Glutamatergic neuron (in vitro differentiated cells): ENCODE measurements at places on chromosomes 6 and 20.
A peak's percentile ranks its signal among the peaks of the same experiment; 100 is the strongest.

GRCh38 chr6:140018588-140018987 lies 644.1 kb upstream of the CITED2 start:
- no peak for DNase-seq

DNA sequence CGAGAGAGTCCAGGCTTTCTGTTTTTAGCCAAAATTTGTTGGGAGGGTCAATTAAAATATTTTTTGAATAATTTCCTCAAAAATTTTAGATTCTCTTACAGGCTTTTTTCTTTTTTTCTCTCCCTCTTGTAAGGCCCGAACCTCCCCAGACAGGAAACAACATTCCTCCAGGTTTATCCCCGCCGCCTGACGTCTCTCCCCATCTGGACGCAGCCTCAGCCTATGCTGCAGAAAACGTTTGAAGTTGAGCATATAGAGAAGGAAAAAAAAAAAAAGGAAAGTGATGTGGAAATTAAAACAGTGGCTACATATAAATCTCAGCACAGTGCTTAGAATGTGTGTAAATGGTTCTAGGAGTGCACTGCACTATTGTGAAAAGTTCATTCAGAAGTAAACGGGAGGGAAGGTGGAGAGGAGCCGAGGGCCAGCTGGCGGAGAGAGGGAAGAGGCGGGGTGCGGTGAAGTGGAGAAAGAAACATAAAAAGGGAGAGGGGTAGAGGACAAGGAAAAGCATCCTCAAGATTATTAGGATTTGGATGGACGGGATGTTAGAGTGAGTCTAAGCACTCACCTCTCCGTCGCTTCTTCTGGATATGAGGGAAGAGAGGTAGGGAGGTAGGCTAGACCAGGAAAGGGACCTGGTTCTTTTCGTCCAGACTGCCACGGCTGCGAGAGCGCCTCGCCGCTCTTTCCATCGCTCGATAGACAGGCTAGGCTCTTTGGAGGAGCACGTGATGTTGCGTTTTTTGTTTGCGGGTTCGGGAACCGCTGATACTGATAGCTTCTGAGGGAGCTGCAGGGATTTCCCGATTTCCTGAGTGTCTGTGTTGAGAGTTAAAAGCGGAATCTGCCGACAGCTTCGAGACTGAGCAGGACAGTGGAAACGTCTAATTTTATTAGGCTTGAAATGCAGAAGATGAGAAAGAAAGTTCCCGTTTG lies 98.7 kb downstream of the TRIM27 start:
- no peak for DNase-seq

DNA sequence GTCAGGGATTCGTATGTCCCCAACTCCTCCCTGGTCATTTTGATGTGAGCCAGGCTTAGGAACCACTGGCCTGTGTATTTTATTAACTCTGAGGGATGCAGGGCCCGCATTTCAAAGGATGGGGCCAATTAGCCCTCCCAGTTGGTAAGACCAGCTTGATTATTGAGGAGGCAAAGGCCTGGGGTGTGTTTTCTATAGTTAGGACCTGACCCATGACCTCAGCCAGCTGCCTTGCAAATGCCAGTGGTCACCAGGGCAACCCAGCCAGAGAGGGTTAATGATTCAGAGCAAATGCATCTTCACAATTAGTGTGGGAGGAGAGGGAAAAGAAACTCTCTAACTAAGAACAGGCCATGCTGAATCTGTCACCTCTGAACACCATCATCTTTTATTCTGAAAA lies 835.4 kb downstream of the MAFB start:
- DNase-seq = peak; percentile 29

DNA sequence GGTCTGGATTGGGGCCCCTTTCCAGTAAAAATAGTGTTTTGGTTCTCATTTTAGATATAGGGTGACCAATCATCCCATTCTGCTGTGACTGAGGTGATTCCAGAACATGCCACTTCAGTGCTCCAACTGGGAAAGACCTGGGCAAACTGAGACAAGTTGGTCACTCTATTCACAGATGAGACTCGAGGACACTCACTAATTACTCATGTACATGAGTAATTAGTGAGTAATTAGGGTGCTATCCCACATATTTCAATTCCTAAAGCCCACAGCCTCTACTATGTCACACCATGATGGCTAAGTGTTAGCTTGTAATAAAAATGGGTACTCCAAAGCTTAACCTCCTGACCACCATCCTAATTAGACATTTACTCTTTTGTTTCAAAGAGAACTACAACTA lies 86.0 kb downstream of the CBLN4 start:
- no peak for DNase-seq

GRCh38 chr20:34979366-34980153 lies 23.9 kb downstream of the MYH7B start:
- no peak for DNase-seq

GRCh38 chr6:33935439-33936080 lies 131.8 kb upstream of the MLN start:
- DNase-seq = peak; percentile 75

DNA sequence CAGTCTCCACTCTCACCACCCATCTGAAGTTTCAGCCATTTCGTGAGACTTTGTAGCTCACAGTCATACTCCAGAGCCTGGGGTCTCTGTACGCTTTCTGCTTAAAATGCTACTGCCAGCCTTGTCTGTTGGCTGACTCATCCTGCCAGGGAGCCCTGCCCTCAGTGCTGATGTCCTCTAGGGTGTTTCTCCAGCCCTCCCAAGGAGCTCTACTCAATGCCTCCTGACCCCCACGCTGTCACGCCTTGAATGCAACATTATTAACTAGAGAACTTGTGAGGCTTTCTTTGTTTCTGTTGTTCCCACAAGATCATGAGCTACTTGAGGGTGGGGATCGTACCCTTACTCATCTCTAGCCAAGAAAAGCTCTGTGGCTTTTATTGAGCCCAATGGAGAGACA lies 20.1 kb downstream of the KIF16B start:
- DNase-seq = no peak

DNA sequence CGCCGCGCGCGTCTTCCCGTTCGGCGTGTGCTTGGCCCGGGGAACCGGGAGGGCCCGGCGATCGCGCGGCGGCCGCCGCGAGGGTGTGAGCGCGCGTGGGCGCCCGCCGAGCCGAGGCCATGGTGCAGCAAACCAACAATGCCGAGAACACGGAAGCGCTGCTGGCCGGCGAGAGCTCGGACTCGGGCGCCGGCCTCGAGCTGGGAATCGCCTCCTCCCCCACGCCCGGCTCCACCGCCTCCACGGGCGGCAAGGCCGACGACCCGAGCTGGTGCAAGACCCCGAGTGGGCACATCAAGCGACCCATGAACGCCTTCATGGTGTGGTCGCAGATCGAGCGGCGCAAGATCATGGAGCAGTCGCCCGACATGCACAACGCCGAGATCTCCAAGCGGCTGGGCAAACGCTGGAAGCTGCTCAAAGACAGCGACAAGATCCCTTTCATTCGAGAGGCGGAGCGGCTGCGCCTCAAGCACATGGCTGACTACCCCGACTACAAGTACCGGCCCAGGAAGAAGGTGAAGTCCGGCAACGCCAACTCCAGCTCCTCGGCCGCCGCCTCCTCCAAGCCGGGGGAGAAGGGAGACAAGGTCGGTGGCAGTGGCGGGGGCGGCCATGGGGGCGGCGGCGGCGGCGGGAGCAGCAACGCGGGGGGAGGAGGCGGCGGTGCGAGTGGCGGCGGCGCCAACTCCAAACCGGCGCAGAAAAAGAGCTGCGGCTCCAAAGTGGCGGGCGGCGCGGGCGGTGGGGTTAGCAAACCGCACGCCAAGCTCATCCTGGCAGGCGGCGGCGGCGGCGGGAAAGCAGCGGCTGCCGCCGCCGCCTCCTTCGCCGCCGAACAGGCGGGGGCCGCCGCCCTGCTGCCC lies 1.1 kb downstream of the SOX4 start:
- DNase-seq = peak; percentile 30

DNA sequence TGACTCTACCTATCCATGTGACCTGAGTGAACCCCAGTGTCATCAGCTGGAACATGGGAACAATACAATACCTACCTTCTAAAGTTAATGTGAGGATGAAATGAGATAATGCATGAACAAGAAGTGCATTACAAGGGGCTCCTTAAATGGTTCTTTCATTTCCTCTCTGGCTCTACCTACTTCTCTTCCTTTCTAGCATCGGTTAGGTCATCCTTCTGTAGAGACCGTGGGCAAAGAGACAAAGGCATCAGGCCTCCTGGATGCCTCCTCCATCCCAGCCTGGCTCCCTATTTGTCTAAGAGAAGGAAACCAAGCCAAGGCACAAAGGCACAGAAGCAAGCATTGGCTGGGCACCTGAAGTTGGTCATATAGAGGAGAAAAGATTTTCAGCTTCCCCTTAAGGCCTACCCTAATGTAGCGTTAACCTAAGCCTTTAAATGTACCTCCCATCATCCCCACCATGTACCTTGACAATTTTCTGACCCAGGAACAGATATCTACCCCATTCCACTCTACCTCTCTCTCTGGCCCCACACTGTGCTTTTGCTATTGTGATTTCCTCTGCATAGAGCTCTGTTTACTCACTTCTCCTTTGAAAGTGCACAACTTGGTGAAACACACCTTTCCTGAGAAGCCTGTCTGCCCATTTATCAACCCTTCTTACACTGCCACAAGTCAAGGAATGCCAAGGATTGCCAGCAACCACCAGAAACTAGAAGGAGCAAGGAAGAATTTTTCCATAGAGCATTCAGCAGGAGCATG lies 86.6 kb downstream of the GCLC start:
- DNase-seq = no peak

- DNase-seq = no peak
Observed at GRCh38 chr20:63261795-63262528, 7.7 kb upstream of the NKAIN4 start.

DNA sequence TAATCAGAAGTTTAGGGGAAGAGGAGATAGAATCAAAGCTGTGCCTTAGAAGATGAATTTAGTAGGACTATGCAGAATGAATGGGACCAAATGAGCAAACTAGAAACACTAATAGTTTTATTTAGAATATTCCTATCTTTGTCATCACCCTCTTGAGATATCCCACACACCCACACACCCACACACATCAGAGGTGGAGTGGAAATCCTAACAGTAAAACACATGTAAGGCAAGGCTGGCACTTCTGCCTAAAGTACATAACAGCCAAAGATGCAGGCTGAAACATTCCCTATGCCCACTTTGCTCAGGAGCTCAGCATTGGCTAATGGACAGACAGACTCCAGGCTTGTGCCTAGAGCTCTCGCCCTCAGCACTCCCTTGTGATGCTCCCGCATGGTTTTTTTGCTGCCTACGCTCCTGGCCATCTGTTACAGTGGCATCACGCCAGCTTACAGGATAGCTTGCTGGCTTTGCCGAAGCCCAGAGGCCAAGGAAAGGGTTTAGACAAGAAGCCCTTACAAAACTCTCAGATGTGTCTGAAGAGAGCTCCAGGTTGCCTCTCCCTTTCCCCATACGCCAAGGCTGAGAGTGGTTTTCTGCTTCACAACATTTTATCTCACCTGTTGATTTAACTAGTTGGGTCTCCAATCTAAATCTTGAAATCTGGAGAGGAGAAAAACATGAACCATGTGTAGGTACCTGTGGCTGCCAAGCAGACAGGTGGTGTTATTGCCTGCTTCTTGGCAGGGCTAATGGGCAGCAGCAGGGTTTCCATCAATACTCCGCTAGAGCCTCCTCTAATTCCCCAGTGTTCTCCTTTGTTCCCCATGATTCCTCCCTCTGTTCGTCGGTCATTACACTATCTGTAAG lies 282.6 kb upstream of the ID4 start:
- DNase-seq = no peak

DNA sequence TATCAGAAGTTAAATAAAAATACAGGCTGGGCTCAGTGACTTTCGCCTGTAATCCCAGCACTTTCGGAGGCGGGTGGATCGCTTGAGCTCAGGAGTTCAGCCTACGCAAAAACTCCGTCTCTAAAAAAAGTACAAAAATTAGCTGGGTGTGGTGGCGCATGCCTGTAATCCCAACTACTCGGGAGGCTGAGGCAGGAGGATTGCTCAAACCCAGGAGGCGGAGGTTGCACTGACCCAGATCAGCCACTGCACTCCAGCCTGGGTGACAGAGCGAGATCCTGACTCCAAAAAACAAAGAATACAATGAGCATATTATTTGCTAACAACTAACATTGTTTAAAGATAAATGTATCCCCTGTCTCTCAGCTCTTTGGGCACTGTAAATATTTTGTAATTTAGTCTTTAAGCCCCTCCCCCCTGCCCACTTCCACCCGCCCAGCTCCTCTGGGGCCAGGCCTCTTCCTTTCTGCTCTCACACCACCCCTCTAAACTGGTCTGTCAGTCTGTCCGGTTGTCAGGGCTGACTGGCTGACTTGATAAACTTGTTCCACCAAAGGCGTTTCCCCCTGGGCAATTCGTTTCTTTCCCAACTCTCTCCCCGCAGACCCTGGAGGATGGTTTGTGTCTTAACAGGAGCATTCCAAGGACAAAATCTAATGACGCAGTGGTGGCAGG lies 62.4 kb upstream of the QKI start:
- no peak for DNase-seq

DNA sequence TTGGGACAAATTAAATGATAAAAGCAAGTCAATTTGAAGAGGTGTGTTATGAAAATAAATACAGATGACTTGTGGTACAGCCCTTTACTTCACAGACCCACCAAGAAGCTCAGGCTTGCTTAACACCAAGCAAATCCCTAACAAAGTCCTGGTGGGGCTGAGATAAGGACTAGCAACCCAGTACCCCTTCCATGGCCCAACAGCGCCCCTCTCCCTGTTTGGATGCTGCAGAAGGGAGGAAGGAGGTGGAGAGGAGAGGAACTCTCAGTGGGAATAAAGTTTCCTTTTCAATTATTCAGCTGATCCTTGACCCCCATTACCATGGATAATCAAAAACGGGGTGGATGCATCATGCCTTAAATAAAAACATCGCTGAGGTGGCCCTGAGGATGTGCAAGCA lies 4.5 kb upstream of the ZNF831 start:
- DNase-seq = no peak

DNA sequence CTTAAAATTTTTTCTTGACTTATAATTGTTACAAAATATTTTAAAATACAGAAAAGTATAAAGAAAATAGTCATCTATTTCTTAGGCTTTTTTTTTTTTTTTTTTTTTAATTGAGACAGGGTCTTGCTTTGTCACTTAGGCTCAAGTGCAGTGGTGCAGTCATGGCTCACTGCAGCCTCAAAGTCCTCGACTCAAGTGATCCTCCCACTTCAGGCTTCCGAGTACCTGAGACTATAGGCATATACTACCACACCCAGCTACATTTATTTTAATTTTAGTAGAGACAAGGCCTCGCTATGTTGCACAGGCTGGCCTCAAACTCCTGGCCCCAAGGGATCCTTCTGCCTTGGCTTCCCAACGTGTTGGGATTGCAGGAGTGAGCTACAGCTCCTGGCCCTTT lies 5.3 kb upstream of the ACAT2 start:
- DNase-seq = no peak

DNA sequence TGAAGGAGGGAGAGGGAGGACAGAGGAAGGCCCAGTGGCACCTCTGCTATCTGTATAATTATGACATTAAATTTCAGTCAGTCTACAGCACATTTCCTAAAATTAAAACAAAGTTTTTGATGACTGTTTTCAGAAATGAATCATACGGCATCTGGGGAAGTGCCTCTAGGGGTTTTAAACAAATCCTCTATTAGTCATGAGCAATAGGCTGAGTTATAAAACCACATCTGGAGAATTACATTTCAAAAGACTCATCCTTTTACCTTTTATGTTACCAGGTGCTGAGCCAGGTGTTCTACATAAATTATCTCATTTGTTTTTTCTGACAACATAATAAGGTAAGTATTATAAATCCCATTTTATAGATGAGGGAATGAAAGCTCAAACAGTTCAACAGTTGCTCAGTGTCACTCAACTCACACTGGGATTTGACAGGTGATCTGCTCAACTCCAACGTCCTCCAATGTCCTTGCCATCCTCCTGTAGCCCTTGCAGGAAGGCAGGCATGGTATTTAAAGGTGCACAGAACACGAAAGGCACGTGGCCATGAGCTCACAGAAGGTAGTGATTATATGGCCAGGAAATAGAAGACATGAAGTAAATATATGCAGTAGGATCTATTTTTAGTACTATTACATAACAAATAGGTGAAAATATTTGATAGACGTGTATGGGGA lies 184.2 kb upstream of the MAN1A1 start:
- DNase-seq = no peak
